NB4 (cell line): ENCODE measurements at places on chromosomes 1 and 21.

GRCh38 chr1:51733793-51734522 lies 117.1 kb downstream of the OSBPL9 start:
- DNase-seq, result no peak

- no peak for DNase-seq
Measured at GRCh38 chr21:38925923-38926322, 120.2 kb downstream of the ETS2 start.

DNA sequence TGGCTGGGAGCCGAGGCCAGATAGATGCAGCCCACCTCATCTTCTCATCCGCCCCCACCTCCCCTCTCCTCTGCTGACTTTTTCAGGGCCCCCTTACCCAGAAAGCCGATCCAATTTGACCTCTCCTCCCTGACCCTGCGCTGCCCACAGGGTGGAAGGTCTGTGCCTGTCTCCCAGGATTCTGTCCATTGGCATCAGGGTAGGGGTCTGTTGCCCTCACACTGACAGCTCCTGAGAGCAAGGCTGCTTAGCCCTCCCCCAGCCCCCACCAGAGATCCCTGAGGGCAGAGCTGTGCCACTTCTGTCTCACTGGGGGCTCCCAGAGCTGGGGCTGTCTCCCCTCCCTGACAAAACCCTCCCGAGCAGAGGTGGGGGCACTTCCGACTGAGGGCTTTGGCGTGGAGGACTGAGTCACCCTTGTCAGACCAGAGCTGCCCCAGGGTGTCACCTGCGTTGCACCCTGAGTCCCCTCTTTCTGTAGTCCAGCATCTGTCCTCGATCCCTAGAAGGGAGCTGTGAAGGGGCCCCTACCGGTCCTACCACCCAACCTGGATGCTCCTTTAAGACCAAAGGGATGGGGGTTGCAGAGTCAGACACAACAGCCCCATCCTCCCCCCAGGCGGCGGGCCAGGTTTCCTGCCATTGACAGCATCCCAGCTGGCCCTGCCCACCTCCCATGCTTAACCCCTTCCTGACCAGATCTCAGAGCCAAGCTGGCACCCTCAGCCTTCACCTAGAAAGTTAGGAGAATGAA lies 2.4 kb upstream of the FAM110D start:
- no peak for DNase-seq

GRCh38 chr1:51354416-51354815 lies 24.1 kb upstream of the TTC39A start:
- no peak for DNase-seq

DNA sequence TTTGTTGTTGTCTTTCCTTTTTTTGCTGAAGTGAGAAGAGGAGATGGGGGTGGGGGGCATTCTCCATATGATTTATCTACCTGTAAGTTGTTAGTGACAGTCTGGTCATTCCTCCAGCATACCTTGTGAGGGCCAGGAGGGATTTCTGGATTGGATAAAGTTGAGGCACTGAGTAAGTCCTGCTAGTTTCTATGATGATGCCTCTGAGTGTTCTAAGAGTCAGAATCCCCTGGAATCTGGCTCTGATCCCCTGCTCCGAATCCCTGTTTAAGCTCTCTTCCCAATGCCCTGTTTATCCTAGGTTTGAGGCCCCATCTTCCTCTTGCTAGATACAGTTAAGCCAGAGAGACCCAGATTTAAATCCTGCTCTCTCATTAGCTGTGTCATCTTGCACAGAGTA lies 83.2 kb upstream of the HOOK1 start:
- no peak for DNase-seq

- peak; percentile 56 for DNase-seq
Measured at GRCh38 chr1:156652131-156652991, 10.4 kb downstream of the BCAN start.

DNA sequence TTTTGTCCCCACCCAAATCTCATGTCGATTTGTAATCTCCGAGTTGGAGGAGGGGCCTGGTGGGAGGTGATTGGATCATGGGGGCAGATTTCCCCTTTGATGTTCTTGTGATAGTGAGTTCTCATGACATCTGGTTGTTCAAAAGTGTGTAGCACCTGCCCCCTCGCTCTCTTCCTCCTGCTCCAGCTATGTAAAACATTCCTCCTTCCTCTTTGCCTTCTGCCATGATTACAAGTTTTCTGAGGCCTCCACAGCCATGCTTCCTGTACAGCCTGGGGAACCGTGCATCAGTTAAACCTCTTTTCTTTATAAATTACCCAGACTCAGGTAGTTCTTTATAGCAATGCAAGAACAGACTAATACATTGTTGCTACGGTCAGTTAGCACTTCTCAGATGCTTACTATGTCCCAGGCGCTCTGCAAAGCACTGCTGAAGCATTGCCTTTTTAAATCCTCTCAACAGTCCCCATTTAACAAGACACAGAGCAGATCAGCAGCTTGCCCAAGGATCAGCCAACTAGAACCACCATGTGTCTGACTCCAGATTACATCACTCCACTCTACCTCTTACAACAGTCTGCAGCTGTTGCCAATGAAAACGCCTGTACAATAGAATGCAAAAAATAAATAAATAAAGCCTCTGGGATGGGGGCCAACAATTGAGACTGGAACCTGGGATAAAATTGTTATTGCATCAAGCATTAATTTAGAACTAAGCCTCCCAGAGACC lies 52.4 kb upstream of the USP1 start:
- no peak for DNase-seq

- DNase-seq, result no peak
Measured at GRCh38 chr1:11860083-11860482, 1.3 kb upstream of the NPPB start.

DNA sequence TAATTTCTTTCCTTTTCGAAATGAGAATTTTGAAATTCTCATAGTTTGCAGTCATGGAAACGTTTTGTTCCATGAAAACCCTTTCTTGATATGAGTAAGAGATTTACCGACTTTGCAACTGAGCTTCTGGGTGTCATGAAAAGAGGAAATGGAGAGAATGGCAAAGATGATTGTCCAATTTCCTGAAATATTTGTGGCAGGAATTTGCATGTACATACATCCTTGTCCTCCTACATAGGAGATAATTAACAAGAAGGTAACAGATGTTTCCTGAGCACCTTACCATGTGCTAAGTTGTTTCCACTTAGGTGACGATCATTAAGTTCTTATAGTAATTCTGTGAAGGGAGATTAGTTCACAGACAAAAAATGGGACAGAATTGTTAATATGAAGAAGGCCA lies 170.7 kb downstream of the NEGR1 start:
- peak; percentile 25 for DNase-seq

DNA sequence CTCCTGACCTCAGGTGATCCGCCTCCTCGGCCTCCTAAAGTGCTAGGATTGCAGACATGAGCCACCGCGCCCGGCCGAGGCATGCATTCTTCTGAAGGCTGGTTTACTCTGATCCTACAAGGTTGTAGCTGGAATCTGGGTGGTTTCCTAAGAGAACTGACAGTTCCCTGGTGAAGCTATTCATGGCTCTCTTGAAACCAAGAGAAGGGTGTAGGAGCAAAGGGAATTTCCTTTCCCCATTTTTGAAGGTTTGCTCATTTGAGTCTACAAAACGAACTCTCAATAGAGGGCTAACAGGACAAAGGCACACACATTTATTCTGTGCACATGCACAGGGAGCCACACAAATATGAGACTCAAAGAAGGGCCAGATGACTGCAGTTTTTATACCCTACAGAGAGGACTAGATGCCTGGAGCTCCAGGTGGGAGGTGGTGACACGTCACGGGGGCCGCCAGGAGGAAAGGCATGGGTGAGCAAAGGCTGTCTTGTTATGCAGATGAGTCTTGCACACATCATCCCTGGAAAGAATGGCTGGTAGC lies 49.5 kb upstream of the ERRFI1 start:
- DNase-seq, result no peak

DNA sequence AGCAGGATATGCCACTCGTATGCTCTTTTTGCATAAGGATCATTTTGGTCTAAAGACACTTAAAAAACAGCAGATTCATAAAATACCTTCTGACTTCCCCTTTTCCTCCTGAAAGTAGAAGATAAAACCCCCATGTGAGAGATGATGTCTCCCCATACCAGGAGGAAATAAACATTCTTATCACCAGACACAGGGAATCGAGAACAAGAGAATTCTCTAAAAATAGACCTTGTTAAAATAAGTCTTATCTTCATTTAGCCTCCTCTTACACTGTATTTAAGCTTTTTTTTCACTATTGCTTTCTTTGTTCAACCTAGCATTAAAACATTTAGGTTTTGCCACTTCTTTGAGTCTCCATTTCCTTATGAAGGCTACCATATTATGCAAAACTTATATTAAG lies 709.3 kb downstream of the KCNT2 start:
- no peak for DNase-seq

- DNase-seq, result no peak
Measured at GRCh38 chr1:30324251-30325084, 398.9 kb downstream of the MATN1 start.

DNA sequence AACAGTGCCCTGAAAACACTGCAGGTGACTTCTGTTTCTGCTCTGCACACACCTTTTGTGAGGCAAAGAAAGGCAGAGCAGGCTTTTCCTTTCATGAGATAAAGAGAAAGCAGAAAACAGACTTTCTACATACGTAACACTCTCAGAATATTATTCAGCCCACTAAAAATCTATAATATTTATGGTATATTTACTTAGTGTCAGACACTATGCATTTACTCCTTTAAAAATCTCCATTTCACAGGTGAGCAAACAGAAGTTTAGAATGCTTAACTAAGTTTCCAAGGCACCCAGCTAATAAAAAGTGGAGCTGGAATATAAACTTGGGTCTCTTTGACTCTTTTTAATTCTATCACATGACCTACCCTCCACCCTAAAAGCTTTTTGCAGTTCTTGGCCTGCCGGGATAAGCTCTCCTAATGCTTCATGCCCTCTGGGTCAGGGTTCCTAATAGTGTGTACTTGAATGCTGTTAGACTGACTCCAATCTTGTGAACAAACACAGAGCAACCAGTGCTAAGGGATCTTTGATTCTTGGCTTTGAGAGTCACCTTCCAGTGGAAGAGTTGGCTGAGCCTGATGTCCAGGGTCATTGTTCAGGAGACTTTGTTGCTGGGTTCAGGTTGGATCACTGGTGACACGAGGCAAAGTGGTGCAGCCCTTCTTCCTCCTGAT lies 27.2 kb downstream of the PROK1 start:
- no peak for DNase-seq
